Skeletal muscle cell (primary cell): ENCODE measurements at places on chromosomes 1 and 21.
A peak's percentile ranks its signal among the peaks of the same experiment; 100 is the strongest.

- no peak for DNase-seq
Observed at GRCh38 chr1:170533298-170533697, 1.3 kb downstream of the GORAB start.

DNA sequence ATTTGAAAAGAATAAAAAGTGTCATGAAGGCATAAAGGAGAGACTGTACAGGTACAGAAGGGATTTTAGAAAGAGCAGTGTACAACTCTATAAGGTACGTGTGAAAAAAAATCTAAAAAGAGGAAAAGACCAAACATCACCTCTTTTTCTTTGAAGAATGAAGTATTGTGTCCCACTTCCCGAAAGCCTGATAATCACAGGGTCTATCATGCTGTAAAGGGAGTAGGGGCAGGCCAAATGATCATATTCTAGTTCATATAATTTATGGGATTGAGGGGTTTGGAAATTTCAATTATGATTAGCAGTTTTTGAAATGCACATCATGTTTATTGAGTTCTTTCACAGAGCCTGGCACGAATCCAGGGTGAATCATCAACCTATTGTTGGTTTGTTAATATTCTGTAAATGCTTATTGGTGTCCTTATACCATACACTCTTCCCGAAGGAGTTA, 910 bp upstream of the RERE start:
- peak; percentile 65 for DNase-seq

DNA sequence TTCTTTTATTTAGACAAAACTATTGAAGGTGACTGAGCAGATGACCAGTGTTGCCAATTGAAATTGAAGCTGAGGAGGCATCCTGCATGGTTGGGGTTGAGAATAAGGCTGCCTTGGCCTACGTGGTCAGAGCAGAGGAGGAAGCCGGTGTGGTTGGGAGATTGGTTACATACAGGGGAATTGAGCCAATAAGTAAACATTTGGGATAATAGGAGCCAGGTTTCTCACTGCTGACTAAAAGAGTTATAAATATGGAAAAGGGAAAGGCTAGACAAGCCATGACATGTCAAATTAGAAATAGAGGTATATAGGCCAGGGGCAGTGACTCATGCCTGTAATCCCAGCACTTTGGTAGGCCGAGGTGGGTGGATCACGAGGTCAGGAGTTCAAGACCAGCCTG, 15.8 kb downstream of the SNX7 start:
- DNase-seq = peak; percentile 27

- DNase-seq = no peak
Observed at GRCh38 chr1:1427106-1427819, 6.2 kb upstream of the ANKRD65 start.

DNA sequence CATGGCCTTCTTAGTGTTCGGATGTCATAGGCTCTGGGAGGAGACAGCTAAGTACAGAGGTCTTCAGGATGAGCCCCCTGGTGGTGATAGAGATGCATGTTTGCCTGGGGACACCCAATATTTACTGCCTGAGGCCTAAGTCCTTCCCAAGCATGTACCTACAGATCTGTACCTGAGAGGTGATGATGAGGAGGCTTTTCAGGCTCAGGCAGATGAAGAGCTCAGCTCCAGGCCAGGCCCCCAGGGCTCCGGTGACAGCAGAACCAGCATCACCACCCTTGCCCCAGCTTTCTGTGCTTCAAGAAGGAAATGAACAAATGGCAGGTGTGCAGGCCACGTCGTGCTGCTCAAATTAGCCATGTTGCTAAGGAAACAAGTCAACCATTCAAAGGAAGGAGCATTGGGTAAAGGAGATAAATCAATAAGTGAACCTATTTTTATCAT, 21.1 kb downstream of the CACNA1E start:
- no peak for DNase-seq

DNA sequence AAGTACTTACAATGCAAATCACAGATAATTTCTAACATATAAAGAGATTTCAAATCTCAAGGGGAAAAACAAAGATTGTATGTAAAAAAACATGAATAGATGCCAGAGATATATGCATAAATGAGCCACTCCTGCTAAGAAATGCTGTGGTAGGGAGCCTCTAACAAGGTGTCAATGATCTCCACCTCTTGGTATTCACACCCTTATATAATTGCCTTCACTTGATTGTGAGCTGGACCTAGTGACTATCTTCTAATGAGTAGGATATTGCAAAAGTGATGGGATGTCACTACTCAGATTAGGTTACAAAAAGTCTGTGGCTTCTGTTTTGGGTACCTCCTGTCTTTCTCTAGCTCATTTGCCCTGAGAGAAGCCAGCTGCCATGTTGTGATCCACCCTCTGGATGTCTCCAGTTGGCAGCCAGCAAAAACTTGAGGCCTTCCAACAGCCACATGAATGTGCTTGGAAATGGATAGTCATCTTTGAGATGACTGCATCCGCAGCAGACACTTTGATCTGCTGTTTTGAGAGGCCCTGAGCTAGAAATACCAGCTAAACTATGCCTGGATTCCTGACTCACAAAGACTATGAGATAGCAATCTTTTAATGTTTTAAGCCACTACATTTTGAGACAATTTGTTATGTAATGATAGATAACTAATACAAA, 196.1 kb upstream of the FGGY start:
- DNase-seq = no peak

DNA sequence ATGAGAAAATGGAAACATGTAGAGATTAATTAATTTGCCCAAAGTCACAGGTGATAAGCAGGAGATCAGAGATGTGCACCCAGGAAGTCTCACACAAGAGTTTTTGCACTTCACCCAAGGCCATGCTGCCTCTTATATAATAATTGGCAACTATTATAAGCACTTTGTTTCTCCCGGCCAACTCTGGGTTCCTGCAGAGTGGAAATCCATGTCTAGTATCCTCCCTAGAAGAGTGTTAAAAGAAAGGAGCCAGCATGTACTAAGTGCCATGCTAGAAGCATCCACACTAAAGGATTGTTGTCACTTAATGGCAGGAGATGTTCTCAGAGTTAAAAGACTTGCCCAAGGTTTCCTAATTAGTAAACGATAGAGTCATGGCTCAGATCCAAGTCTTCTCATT, 470.3 kb downstream of the OMA1 start:
- DNase-seq = no peak

GRCh38 chr1:78303620-78304019, 187.2 kb upstream of the PTGFR start:
- DNase-seq = peak; percentile 87

- no peak for DNase-seq
Observed at GRCh38 chr1:79695138-79695537, 688.6 kb upstream of the ADGRL4 start.

DNA sequence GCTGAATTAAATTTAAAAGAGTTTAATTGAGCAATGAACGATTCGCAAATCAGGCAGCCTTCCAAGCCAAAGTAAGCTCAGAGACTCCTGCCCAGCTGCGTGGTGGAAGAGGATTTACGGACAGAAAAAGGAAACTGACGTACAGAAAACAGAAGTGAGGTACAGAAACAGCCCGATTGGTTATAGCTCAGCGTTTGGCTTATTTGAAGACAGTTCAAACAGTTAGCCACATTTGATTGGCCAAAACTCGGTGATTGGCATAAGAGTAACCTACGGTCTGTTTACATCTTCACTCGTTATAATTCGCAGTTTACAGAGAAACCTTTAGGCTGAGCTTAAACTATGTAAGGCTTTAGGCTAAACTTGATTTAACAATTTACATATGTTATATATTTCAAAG, 46.9 kb downstream of the CR1L start:
- DNase-seq = no peak

- no peak for DNase-seq
Observed at GRCh38 chr1:68113966-68114365, 63.5 kb upstream of the DIRAS3 start.

DNA sequence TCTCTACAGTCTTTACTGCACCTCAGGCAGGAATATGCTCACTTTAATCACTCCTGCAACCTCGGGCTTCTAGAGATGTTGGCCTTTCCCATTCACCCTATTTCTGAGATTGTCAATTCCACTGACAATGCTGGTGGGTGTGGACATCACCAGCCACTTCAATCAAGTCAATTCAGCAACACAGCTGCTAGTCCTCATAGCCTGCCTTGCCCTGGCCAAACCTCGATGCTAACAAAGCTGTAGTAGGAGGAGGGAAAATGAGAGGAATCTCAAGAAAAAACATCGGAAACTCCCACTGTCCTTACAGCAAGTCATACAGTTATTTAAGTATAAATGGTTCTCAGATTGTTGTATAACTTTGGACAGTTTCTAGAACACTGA, 155.0 kb downstream of the KCNH1 start:
- DNase-seq = no peak

DNA sequence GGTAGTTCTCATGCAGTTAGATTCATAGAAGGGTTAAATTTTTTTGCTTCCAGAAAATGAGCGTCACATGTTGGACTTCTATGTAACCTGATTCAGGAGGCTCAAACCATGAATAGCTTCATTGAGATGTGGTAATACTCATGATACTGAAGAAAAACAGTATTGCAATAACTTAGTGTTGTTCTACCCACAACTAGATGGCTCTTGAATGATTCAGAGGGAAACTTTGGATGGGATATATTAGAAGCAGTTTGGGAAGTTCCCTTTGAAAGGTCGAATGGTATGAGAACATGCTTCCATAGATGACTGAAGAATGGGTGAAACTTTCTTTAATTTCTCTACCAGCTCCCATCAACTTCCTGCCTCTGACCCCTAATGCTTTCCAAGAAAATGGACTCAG, 211.7 kb upstream of the PTGFR start:
- DNase-seq = peak; percentile 96

DNA sequence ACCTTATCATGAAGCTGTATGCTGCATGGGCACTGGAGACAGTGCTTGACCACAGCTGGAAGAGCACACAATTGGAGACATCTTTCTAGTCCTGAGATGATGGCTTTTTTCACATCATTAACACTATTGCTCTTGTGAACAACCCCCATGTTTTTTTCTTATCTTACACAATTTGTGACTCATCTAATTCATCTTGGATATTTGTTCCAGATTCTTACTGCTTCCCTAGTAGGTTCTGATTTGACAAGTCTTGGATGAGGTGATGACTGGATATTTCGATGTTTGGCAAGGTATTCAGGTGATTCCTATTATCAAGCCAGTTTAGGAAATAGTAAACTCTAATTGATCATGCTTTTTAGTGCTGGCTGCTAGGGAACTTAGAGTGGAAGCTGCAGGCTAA, 23.7 kb downstream of the HLX start:
- no peak for DNase-seq

- no peak for DNase-seq
Observed at GRCh38 chr1:183569141-183569540, 21.1 kb downstream of the NCF2 start.

GRCh38 chr1:183604038-183604808, 14.0 kb upstream of the NCF2 start:
- DNase-seq = peak; percentile 92

GRCh38 chr1:153231363-153231762, 14.0 kb downstream of the PRR9 start:
- DNase-seq = no peak

DNA sequence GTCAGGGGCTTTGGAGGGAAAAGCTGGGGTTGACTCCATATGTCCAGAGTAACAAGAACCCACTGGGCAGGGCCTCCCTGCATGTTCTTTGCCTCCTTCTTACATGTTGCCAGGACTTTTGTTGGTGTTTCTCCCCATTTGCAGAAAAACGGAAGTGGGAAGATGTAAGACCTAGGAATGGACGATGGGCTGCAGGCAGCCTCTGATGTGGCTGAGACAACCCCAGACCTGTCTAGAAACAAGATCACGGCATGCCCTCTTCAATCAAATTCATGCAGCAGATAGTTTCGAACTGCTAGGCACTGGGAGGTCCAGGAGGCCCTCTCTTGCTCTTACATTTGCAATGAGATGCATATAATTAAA, 3.4 kb downstream of the FAM43B start:
- no peak for DNase-seq

DNA sequence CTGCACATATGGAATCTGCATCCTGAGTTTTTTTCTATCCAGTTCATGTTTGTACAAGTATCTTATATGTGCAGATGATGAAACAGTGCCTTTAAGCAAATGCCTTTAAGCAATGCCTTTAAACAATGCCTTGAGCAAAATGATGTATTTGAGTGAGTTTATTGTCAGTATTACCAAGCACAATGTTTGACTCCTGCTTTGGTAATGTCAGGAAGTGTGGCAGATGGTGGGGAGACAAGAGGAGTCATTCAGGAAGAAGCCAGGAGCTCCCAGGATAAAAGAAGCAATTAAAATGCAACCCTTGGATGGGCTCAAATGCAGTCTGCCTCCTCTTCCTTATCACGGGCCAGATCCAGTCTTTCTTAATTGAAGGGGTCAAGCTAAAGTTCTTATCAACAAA, 108.7 kb upstream of the KCNJ15 start:
- DNase-seq = no peak

- DNase-seq = peak; percentile 13
Observed at GRCh38 chr1:166925810-166926478, 49.4 kb downstream of the ILDR2 start.

DNA sequence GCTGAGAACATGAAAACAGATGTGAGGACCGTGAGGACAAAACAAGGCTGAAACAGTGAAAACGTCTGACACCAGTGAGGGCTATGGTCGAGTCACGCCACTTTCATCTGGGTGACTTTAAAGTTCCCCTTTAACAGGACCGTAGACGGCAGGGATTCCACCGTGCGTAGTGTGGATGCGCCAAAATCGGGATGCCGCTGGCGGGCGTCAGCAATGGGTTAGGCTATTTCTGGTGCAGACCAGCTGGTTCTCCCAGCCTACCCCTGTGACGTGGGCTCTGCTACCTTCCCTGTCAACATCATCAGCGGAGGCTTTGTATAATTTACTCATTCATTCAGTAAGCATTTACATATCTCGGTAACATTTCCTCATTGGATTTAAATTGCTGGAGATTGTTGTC, 246.6 kb upstream of the AJAP1 start:
- DNase-seq = no peak
